ENCODE measurements at places on chromosomes 4 and X.

- no peak for DNase-seq
Observed at GRCh38 chr4:77652237-77652897, 46.7 kb downstream of the CXCL13 start.

- no peak for DNase-seq
Observed at GRCh38 chr4:147707892-147708672, 23.8 kb upstream of the ARHGAP10 start.

DNA sequence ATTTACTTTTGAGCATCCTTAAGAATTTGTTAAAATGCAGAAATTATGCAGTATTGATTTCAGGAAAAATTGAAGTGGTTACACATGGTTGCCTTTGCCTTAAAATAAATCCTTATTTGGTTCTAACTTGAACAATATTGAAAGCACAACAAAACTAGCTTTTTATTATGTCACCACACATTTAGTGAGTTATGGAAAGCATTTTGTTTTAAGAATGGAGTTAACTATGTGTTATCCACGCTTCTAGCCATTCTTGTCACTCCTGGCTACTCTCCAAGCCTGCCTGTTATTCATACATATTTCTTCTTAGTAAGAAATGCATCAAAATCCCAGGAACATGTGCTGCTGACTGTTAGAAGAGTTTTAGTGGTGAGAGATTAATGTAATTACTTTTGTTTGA lies 73.9 kb downstream of the FAT4 start:
- no peak for DNase-seq

DNA sequence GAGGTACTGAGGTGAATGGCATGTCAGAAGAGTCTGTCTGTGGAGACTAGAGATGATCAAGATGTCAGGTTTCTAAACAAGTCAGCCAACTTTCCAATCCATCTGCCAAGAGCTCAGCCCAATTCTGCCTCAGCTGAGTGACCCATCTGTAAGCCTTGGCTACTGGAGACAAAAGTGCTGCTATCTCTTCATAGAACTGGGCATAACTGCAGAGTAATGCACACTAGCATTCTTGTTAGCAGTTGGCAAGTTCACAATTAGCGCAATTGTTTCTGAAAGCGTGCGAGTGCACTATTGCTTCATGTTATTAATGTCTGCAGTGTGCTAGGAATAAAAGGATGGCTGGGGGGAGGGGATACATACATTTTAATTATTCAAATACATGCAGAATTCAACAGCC lies 32.9 kb upstream of the SH3D19 start:
- DNase-seq, result no peak

- DNase-seq, result no peak
Observed at GRCh38 chr4:103171006-103171405, 27.1 kb downstream of the CENPE start.

GRCh38 chrX:73964579-73964978 lies 339.4 kb upstream of the ZCCHC13 start:
- no peak for DNase-seq
